ENCODE measurements at places on chromosomes 13 and 19.

DNA sequence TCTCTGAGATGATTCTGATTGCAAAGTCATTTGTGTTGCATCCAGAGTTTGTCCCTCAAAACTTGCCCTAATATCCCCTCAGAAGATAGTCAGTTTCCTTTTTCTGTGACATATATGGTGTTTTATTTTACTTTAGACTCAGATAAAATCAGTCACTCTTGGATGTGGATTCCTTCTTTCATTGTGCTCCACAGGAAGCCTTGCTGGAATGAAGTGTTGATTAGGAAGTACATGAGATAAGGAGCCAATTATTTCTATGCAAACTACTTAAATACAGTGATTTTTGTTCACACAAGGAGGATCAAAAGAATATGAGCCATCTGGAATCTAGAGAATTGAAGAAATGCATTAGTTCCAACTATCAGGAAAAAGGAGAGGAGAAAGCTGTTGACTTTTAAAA, 107.6 kb upstream of the RXFP2 start:
- DNase-seq = no peak

DNA sequence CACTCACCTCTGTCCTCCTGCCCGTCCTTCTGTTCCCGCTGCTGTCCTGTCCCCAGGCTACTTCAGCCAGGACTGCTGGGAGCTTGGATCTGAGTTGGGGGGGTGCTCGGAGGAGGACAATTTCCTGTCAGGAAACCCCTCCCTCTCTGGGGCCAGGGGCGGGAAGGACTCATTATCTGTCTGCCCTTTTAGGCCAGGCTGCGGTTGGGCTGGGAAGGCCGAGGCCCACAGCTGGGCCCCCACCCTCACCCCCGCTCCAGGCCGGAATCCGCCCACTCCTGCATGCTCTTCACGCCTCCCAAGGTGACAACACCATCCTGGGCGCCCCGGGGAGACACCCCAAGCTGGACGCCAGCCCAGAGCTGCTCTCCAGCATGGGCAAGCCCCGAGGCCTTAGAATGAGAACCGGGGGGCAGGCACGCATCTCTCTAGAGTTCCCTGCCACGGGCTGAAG, at the start of gene EXOC3L2:
Gene EXOC3L2, minus strand, starts transcription at position 74 of the 454 bp plus-strand sequence. CDS start 6,362 bp downstream, outside the sequence.
- no peak for DNase-seq

- DNase-seq = no peak
Observed at GRCh38 chr19:4596033-4596904, 36.8 kb upstream of the SEMA6B start.

- no peak for DNase-seq
Observed at GRCh38 chr13:78420814-78421213, 182.5 kb downstream of the POU4F1 start.

- no peak for DNase-seq
Observed at GRCh38 chr19:49333811-49334288, 1.4 kb upstream of the CD37 start.

- no peak for DNase-seq
Observed at GRCh38 chr13:95791084-95791722, 114.3 kb downstream of the DNAJC3 start.

GRCh38 chr13:25992076-25992475, 59.7 kb downstream of the SHISA2 start:
- no peak for DNase-seq

- DNase-seq = no peak
Observed at GRCh38 chr19:28501976-28502375, 711.0 kb downstream of the UQCRFS1 start.
